ENCODE measurements at places on chromosomes 1 and 21.

DNA sequence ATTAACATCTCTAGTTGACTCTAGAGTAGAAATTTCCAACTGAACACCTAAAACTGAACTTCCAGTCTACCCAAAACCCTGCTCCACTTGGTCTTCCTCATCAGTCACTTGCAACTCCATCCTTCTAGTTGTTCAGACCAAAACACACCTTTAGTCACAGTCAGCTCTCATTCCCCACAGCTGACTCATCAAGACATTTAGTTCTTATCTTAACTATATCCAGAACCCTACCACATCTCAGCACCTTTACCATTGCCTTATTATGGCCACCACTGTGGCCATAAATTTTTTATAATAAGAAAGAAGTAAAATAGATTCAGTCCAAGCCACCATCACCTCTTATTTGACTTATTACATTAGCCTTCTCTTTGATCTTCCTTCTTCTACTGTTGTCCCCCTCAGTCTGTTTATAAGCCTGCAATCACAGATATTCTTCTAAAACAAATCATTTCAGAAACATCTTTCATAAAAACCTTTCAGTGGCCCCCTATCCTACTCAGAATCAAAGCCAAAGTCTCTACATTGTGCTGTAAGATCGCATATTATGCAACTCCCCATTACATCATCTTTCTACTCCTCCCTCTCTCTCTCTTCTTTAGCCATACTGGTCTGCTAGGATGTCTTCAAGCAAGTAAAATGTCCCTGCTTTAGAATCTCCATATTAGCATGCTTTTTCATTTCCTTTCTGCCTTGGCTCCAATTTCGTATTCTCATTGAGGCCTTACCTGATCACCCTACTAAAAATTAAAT lies 275.9 kb downstream of the LRRC40 start:
- DNase-seq, result no peak

DNA sequence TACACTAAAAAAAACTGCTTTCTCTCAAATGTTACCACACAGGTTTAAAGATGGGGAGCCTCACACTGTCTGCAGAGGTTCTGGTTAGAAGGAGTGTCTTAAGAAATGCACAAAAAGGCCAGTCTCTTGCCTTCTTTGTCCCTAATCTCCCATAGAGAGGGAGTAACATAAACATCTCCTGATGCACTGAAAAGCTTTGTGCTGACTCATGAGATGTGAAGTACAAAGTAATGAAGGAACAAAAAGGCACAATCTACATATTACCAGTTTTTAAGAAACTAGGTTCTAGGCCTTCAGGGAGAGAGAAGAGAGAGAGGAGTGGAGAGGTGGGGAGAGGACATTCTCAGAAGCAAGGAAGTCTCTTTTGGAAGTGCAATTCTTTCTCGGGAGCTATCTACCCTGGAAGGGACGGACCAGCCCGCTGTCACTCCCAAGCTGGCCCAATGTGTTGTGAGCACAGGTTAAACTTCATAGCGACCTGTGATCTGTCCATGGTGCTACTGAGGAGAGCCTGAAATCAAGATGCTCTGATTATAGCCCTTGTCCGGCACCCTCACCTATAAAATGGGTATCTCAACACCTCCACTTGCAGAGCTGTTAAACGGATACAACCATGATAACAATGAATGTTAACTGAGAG lies 458.1 kb downstream of the DISC1 start:
- no peak for DNase-seq

DNA sequence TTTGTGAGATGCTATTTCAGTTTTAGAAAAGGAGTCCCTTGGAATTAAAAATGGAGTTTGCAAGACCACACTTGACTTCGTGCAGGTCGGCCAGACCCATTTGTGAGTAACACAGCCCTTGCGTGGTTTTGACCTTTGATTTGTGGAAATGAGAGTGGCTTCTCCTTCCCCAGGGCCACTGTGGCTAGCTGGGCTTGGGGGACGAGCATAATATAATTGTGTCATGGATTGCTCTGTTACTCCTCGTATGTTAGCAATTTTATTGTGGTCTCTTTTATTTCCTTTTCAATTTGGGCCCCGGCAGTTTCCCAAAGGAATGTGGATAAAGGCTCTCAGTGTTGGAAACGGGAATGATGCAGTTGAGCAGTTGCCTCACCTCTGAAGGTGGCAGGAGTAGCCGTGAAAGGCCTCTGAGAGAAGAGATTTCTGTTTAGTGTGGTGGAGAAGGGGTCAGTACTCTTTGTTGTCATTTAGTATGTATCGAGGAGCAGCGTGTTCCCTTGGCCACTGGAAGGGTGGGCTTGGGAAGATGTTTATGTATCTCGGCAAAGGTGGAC lies 194.6 kb downstream of the PBX1 start:
- DNase-seq, result no peak

DNA sequence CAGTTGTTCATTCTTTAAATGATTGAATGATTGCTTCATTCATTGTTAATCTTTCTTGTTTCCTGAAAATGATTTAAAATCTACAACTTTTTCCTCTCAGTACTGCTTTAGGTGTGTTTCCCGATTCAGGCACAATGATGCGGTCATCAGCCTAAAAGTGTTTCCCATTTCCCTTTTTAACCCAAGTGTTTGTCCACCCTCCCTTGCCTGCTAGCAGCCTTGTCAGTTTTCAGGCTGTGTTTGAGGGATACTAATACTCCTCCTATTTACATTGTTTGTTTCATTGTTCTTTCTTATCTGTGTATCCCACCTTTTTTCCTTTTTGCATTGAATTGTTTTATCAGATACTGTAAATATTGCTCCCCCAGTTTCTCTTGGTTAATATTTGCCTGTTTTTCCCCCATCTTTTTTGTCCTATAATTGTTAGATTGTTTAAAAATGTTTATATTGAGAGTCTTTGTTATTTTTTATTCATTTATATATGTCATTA lies 131.1 kb downstream of the KIAA0319L start:
- DNase-seq, result no peak

GRCh38 chr1:63027176-63027575 lies 243.2 kb downstream of the ATG4C start:
- no peak for DNase-seq

- no peak for DNase-seq
Observed at GRCh38 chr1:171988243-171988885, 147.1 kb downstream of the DNM3 start.

- DNase-seq, result no peak
Observed at GRCh38 chr1:179187043-179187442, 42.4 kb downstream of the ABL2 start.

GRCh38 chr1:236165238-236165981 lies 23.1 kb downstream of the GPR137B start:
- no peak for DNase-seq

GRCh38 chr1:19454265-19455146 lies 30.8 kb downstream of the CAPZB start:
- DNase-seq, result no peak

DNA sequence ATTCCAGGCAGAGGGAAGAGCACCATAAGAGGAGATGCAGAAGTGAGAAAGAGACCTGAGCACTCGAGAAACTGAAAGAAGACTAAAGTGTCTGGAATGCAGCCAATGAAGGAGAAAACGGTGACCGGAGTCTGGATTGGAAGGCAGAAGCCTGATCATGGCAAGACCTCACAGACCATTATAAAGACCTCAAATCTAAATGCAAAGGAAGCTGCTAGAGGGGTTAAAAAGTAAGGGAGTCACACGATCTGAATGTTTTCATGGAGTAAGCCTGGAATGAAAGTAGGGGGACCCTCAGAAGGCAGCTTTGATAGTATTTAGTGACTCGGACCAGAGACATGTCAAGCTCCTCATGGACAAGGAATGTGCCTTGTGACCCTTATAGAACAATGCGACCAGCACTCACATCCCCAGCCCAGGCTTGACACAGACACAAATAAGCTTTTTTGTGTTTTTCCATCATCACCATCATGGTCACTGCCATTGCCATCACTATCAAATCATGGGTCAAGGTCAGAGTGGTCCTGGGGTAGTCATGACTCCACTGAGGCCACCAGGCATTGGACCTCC lies 183.6 kb downstream of the SEC16B start:
- no peak for DNase-seq

DNA sequence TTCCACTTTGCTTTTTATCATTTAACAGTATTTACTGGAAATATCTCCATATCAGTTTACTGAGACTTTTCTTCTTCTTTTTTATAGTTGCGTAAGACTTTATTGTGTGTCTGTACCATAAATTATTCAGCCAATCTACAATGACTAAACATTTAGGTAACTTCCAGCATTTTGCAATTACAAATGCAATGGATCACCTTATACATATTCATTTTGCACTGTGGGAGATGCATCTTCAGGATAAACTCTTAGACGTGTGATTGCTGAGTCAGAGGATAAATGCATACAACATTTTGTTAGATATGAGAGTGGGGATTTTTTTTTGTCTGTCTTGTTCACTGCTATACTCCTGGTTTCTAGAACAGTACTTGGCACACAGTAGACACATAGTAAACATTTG lies 95.7 kb upstream of the GCLM start:
- DNase-seq, result no peak

- no peak for DNase-seq
Observed at GRCh38 chr1:198775606-198776005, 136.8 kb downstream of the PTPRC start.

DNA sequence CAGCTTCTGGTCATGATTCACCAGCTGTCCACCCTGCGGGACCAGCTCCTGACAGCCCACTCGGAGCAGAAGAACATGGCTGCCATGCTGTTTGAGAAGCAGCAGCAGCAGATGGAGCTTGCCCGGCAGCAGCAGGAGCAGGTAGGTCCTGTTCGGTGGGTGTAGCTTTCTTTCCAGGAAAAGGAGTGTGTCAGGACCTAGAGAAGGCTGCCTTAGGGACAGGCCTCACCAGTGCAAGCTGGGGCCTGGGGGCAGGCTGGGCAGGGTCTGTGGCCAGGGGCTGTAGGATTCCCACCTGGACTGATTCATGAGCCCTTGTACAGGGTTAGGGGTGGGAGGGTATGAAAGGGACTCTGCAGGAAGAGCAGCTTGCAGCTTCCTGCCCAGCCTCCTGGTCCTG lies 35.3 kb downstream of the ETNK2 start:
- no peak for DNase-seq

- no peak for DNase-seq
Observed at GRCh38 chr1:62389531-62389930, 47.3 kb upstream of the USP1 start.

DNA sequence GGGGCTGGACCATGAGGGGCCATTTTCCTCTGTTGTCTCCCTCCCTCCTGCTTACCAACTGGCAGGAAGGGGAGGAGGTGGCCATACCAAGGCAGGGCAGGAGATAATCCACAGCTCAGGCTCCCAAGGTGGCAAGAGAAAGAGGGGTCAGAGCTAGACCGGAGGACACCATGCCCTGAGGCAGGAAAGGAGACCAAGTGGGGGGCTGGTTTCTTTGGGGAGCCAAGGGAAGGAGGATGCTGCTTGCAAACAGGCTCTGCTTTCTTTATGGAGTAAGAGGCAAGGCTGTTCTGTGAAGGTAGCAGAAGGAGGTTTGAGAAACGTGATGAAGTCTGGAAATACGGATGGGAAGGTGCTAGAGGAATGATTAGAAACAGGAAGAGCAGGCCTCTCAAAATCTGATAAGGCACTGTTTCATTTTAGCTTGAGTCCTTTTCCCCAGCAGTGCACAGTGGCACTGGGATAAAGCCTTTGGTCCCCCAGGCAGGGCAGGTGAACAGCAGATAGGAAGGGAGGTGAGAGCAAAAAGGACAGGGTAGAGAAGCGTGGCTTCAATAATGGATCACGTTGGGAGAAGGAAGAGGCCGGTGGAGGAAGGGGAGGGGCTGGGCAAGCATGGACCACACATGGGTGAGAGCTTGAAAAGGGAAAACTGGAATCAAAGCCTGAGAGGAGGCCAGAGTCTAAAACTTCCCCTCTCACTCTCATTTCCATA lies 44.2 kb upstream of the GALNT2 start:
- DNase-seq, result no peak
